Stimulated activated CD8-positive, alpha-beta memory T cell treated with anti-CD3 and anti-CD28 coated beads, Interleukin-4, amount 100 ng/mL, for 1 hour (primary cell): ENCODE measurements at places on chromosomes 4 and X.

DNA sequence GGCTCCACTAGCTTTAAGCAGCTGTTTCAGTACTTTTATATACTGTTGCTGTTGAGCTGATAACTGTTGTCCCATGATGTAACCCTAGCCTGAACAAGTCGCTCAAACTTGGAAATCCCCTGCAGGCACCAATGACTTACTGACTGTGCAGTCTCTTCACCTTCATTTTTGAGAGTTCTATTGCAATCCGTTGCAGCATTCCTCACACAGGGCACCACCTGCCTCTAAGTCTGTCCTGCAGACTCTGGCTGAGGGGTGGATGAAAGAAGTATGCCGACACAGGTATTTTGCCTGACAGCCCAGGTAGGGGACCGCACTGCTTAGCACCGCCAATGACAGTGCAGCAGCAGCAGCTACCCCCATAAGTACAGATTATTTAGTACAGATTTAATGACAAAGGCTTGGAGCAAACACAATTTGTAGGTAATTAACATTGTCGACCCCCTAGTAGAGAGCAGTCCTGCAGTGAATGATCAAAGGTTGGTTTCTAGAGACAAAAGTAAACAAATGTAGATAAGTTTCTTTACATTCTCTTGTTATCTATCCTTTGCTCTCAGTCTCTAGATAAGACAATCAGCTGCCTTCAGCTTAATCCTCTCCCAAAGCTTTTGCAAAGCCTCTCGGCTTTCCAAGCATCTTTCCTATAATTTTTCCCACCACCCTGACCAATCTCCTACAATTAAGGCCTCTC is 205.0 kb downstream of the PABPC4L start:
- no peak for DNase-seq

DNA sequence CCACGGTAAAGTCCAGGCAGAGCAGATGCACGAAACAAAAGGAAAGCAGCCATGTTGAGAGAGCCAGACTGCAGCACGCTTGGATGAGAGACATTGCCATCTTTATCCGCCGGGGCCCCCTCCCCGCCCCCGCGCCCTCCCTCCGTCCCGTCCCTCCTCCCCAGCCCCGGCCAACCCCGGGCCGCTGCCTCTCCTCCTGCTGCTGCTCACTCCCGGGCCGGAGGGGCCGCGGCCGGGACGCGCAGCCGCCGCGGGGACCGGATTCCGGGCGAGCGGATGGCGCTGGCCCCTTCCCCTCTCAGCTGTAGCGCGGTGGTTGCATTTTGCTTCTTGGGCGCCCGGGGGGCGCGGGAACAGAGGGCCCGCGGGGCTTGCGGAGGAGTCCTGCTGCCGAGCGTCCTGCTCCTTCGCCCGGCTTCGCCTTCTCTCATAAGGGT is 542 bp downstream of the RNF150 start:
- DNase-seq: no peak

DNA sequence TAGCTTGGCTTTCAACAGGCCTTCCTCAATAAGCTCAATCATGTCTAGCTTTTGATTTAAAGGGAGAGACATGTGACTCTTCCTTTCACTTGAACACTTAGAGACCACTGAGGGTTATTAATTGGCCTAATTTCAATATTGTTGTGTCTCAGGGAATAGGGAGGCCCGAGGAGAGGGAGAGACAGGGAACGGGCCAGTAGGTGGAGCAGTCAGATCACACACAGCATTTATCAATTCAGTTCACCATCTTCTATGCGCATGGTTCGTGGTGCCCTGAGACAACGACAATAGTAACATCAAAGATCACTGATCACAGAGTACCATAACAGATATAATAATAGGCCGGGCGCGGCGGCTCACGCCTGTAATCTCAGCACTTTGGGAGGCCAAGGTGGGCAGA is 17.8 kb downstream of the ZNF81 start:
- DNase-seq: no peak

- no peak for DNase-seq
Observed at GRCh38 chr4:157389741-157390140, 169.2 kb downstream of the GRIA2 start.

DNA sequence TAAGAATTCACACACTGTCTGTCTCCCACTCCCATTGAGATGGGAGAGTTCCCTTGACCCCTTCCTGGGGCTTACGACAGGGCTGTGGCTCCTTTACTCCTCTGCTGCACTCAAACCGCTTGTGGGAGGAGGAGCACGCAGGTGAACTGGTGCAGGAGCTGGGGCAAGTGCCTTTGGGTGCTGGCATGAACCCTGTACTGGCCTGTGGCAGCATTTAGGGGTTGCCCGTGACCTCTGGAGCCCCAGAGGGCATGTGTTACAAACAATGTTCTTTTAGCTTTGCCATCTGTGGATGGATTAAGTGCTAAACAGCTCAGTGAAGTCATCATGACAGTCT is 21.8 kb upstream of the FTHL17 start:
- DNase-seq: no peak
